ENCODE measurements at places on chromosomes 12 and 14.

DNA sequence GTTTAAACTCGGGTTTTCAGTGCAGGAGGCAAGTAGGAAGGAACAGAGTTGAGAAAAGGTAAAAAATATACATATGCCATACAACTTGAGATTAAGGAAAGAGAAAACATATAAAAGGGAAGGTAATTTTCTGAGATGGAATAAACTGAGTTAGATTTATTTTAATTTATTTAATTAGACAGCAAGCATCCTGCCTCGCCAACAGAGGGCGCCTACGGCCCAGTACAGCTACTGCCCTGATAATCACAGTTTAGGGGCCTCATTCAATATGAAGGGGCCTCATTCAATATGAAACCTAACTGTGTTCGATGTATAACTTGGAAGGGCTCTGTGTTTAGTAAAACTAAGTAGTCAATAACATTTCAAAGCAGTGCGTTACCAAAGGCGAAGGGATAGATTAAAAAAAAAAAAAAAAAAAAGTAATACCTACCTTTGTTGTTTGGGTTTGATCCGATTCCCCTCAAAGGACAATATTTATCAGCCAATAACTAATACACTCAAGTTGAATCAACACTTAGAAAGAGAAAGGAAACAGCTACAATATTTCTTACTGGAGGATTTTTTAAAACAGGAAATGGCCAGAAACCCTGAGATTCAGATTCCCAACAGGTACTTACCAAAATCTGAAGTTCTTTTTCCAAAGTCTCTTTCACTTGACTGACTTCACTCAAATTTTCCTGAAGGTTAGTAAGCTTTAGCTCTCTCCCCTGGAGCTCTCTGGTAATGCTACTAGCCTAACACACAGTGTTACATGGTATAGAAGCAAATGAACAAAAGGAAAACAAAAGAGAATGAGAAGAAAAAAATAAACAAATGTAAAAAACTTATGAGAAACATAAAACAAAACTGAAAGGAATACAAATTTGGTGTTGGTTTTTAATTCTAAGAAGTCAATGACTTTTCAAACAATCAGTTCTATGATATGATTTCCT lies 70.0 kb upstream of the VPS33A start:
- DNase-seq = peak; percentile 28

GRCh38 chr12:77003246-77003645 lies 62.1 kb downstream of the E2F7 start:
- no peak for DNase-seq

DNA sequence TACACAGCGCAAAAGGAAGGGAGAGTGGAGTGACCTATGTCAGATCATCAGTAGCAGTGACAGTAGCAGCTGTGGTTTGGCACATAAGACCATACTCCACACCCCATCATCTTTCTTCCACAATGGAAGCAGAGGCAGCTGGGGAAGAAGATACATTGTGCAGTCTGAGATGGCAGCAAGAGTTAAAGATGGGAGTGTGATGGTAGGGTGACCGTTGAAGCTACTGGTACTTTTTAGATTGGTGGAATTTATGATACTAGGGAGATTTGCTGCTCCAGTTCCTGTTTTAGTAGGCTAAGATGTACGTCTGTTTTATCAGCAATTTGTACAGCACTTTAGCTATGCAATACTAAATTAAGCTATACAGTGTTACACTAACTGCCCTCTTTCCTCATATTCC lies 291.0 kb downstream of the FUT8 start:
- no peak for DNase-seq

- no peak for DNase-seq
These were observed 37.3 kb downstream of the PPP1R12A start for GRCh38 chr12:79897617-79898016.

DNA sequence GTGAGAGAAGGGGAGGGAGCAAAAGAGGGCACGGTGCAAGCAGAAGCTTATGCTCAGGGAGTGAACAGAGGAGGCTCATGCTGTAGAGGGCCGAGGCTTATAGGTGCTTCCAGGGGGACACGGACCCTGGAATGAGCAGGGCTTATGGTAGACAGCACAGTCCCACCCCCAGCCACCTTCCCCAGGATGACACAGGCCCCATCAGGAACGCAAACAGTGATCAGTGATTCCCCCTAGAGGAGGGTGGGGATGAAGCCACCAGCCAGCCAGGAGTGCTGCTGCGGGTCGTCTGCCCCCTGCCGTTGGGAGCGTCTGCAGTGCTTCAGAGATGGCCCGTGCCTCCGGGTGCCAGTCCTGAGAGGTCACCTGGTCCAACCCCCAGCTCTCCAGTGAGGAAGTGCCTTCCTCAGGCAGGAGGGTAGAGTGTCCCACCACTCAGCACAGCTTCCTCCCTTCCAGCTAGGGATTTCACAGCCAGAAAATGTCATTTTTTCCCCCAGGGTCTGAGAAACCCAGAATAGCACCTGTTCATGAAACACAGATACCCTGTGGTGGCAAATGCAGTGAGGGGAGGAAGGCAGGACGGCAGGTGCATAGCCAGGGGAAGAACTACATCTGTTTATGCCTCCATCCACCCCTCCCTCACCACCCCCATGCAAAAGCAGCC lies 60.7 kb downstream of the SLC6A12 start:
- DNase-seq = peak; percentile 59

DNA sequence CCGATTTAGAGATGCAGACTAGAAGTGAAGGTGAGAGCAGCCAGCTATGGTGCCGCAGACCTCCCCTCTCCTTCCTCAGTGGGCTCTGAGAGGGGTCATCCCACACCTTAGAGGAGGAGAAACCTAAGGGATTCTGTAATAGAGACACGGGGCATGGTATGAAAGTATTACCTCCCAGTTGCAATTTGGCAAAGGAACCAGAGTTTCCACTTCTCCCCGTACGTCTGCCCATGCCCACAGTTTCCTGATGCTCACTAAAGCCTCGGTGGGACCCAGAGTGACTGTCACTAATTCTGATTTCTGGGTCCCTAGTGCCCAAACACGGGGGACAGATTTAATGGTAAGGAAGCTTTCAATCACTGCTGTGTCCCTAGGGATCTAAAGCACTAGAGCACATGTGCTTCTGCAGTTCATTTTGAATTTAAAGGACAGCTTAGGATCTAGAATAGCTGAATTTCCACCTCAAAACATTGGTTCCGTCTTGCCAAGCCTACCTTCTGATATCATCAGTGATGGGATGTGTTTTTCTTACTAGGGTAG lies 44.1 kb downstream of the DAD1 start:
- DNase-seq = no peak

DNA sequence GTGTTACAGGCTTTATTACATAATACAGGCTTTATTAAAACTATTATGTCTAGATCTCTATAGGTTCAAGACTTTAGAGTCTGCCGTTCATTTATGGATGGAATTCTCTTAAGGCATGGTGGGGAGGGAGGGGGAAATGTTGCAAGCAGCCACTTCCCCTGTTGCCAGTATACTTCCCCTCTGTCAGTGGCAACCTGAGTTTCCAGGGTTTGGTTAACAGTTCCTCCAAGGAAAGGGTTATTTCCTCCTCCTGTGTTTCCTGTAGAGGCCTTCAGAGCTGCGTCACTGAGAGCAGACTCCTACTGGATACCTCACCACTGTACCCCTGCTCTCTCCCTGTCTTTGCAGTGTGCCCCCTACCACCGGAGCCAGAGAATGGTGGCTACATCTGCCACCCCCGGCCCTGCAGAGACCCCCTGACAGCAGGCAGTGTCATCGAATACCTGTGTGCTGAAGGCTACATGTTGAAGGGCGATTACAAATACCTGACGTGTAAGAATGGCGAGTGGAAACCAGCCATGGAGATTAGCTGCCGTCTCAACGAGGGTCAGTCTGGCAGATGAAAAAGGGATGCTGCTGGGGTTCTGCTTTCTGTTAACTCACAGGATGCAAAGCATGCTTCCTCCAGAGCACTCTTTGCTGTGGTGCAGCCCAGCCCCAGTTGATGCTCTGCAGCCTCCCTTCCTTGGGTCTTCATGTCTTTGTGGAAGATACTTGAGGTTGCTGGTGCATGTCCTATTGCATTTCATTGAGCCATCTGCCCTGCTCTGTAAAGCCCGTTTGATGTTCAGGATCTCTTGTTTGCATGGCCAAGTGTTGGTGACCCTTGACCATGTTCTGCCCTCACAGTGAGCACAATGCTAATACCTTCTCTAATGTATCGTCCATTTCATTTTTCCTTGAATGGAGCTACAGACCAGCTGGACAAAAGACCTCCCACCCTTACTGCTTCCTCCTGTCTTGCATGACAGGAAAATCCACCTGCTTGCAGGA lies 63.6 kb upstream of the SRSF5 start:
- DNase-seq = no peak

GRCh38 chr12:49440035-49440434 lies 72.8 kb downstream of the SPATS2 start:
- DNase-seq = no peak

GRCh38 chr14:59631237-59631636 lies 54.6 kb upstream of the CCDC175 start:
- peak; percentile 31 for DNase-seq

DNA sequence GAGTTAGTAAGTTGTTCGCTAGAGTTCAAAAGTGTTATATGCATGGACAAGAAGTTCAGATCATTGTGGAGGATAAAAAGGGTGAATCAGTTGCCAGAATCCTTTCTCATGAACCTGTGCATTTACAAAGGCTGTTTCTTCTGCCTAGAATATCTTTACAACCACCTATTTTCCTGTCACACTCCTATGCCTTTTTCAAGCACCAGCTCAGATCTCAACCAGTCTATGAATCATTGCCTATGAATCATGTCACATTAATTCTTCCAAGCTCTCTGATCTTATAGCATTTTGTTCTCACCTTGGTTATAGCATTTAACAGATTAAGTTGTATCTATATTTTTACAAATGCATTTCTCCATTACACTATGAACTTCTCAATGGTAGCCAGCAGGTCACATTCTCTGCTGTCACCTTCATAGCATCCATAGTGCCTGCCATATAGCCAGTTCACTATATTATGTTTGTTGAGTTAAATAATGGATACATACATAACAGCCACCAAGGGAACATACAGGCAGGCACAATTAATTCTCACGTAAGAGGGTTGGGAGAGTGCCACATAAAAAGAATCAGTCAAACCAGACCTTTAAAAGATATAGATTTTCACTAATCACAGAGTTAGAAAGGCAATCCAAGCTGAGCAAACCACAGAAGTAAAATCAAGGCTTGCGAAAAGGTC lies 573.0 kb downstream of the FOXG1 start:
- no peak for DNase-seq

DNA sequence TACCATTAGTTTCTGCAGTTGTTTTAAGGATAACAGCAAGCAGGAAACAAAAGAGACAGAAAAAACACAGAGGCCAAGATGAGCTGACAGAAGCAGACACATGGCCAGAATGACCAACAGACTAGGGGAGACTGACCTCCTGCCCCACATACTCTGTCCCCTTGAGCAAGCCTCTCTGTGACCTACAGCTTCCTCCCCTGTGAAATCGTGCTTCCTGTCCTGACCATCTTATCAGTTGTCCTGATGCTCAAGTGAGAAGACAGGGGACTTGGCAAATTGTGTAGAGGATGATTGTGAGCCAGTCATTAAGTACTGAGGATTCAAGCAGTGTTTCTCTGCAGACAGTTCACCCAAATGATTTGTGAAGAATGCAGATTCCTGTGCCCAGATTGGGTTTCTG lies 229.0 kb downstream of the SLC41A2 start:
- no peak for DNase-seq

DNA sequence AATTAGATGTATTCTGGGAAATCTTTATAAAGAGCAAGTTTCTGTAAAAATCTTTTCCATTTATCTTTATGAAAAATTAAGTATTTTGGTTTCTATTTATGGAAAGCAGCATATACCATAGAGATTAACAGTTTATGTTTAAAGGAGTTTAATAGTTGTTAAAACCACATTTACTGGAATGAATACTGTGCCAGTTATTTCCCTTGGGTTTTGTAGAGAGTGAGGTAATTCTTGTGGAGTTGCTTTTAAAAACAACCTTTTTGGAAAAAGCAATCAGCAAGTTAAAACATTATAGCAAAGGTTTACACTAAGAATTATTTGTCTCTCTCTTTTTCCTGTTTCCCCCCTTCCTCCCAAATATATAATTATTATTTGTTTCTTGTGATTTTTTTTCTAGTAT lies 34.9 kb downstream of the AEBP2 start:
- no peak for DNase-seq

- no peak for DNase-seq
These were observed 785.3 kb downstream of the TRHDE start for GRCh38 chr12:73057428-73057827.

DNA sequence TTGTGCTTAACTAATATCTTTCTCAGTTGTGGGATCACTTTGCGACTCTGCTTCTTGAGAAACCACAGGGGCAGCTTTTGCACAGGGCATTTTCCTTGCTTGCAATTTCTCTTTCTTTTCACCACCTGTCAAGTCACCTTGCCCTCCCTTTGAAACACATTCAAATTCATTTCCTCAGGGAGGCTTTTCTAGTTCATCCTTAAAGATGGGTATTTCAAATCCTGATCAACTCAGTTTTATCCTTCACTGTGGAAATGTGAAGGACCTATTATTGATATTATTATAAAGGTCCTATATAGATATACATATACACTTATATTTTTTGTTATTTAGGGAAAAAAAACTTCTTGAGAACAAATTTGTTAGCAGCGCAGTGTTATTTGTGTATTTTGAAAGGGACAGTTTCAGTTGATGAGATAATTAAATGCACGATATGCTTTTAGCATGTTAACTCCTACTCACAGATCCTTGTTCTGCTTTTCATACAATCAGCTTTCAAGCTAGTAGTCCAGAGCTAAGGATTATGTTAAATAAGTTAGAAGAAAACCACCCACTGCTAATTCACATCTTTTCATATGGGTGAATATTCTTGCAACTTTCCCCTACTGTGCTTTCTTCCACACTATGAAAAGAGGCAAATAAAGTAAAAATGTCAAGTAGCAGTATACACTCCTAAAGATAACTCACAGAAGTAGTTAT lies 501.4 kb upstream of the RGS6 start:
- no peak for DNase-seq

DNA sequence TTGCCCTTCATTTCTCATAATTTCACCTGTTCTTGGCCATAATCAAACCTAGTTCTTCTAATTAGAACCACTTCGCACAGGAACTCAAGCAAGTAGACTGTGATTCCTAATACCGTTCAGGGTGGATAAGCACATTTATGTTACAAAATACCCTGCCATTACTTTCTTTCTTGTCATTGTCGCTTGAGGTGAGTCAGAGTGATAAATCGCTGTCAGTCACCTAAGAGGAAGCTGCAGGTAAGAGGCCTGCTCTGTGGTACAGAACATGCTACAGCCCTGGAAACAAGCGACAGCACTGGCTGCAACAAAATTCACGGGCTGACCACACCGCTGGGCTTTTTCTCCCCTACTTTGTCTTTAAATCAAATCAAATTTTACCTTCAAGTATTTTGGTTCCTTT lies 218.2 kb downstream of the ANO6 start:
- DNase-seq = no peak

GRCh38 chr12:44377443-44378187 lies 498.5 kb downstream of the NELL2 start:
- no peak for DNase-seq

- no peak for DNase-seq
These were observed 254.4 kb upstream of the SFSWAP start for GRCh38 chr12:131456301-131457027.

Measured in NCI-H526 (cell line).